ENCODE measurements at places on chromosomes 3 and 15.
A peak's percentile ranks its signal among the peaks of the same experiment; 100 is the strongest.

GRCh38 chr3:99384596-99384995, 253.8 kb upstream of the COL8A1 start:
- no peak for DNase-seq

DNA sequence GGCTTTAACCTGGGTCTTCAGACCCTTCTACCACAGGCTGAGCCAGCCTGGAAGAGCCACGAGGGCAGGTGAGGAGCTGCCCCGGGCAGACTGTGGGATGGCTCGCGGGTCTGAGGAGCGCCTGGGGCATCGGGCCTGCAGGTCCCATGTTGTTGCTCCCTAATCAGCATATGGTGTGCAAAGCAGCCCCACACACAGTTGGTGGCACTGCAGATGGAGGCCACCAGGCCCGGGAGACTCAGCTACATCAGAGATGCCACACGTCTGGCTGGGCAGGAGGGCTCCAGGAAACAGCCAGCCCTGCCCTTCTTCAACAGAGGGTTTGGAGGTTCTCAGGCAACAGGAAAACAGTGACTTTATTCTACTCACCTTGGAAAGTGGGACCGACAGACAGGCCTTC, 63.9 kb downstream of the XXYLT1 start:
- no peak for DNase-seq

GRCh38 chr3:49790626-49791411, 4.5 kb upstream of the IP6K1 start:
- DNase-seq = no peak

DNA sequence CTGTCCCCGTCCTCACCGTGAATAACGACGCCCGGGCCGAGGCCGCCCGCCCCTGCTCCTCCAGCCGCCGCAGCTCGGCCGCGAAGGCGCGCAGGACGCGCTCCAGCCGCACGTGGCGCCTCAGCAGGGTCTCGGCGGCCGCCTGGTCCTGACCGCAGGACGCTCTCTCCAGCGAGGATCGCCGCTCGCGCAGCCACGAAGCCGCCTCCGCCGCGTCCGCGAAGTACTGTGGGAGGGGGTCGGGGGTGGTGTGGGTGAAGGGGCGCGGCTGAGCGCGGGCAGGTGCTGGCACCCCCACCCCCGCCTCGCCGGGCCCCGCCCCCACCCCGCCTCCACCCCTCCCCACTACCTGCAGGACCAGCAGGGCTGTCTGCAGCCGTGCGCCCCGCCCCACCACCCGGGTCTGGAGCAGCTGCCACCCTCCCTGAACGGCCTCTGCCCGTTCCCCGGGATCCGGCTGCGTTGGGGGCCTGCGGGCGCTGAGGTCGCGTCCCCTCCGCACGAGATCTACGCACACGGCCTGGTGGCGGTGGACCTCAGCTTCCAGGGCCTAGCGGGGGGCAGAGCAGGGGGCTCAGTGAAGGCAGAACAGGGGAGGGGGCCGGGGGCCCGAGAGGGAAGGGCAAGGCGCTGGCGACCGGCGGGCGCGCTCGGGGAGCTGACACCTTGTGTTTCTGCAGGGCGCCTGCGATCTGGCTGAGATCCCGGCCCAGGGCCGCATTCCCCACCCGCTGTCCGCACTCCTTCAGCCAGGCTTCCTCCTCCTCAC, 11.7 kb downstream of the SPTBN5 start:
- DNase-seq = no peak

GRCh38 chr3:123817413-123817812, 66.7 kb downstream of the MYLK start:
- DNase-seq = no peak

DNA sequence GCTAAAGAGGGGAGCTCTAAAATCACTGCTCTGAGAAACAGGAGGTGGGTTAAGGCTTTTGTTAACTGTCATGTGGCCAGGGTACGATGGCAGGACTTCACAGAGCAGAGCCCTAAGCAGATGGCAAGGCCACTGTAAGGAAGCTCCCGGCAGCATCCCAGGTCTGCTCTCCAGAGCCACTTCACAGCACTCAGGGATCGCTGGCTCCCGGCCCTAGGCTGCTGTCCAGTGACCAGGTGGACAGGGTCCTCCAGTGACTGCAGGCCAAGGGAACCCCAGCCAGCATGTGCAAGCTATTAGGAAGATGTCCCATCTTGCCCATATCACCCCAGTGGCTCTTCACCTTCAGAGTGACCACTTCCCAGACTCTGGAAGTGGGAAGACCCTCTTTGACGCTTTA, 10.4 kb downstream of the TMEM41A start:
- DNase-seq = no peak

- DNase-seq = no peak
Observed at GRCh38 chr3:150495149-150495548, 51.1 kb downstream of the SERP1 start.

- DNase-seq = no peak
Observed at GRCh38 chr3:189941679-189942078, 179.0 kb downstream of the P3H2 start.

GRCh38 chr3:46098319-46098761, 71.1 kb upstream of the XCR1 start:
- DNase-seq = no peak

- no peak for DNase-seq
Observed at GRCh38 chr3:32866533-32866932, 48.7 kb downstream of the TRIM71 start.

DNA sequence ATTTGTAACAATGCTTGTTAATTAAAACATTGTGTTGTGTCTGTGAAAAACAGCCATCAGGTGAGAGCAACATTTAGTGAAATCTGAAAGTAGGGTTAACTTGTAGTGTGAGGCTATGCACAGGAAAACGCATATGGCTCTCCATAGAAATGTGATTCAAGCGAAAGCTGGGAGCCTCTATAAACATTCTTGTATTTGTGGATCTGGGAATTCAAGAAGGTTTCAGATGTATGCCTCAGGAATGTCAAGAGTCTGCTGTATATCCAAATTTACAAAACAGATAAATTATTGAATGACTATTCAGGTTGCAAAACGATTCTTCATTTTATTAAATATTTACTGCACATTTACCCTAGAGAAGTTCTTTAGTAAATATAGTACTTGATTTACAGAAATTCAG, 166.0 kb downstream of the THSD4 start:
- DNase-seq = no peak

DNA sequence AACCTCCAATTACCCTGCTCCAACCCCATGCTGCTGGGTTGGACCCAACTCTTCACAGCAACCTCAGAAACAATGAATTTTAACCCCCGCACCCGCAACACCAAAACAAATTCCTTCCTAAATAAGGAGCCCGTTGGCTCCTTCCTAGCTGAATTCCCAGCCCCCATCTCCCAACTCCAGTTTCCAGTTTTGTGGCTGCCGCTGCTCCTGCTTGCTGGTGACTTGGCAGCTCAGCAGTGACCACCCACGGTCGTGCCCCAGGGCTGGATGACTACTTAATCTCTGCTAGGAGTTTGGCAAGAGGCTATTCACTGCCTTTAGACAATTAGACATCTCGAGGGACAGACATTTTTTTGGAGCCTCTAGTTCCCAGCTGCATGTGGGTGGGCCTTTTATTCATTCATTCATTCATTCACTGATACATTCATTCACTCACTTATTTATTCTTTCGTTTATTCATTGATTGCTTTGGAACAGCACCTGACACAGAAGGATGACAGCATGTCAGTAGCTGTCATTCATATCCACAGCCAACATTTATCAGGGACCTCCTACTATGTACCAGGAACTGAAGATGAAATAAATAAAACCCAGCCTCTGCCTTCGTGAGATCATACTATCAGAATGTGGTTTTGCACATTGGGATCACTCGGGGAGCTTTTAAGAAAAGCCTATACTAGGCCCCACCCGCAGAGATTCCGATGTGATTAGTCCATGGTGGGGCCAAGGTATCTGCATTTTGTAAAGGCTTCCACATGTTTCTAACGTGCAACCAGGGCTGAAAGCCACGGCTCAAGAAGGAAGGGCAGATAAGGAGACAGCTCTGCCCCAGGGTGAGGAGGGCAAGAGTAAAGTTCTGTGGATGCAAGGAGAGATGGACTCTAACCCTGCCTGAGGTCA, 256.5 kb downstream of the SHQ1 start:
- DNase-seq = peak; percentile 68

DNA sequence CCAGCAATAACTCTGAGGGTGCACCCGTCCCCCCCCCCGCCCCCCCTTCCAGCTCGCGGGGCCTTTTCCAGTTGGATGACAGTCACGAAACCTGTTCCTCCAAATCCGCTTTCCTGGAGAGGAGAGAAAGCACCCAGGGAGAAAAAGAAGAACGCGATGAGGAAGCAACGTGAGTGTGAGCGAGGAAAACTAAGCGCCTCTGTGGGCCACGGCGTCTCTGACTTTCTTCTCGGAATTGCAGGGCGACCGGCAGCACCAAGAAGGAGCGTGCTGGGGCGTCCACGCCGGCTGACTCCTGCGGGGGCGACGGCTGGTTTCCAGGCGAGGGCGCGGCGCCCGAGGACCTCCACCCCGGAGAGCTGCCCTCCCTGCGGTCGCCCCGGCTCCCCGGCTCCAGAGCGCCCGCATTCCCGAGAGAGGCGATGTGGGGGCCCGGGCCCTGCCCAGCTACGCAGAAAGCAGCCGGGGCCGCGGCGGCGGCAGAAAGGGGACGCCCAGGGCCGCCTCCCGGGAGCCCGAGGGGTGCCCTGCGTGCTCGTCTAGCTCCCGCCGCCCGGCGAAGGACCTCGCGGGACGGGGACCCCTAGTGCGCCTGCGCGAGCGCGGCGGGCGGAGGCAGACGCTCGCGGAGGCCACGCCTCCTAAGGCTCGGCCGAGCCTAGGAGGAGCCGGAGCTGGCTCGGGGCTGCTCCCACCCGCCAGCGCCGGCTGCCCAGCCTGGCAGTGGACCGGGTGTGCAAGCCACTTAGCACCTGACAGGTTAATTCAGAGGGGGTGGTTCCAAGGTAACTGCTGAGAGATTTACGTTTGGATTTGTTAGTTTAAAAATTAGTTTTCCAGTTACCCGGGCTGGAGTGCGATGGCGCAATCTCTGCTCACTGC, 15.3 kb upstream of the ADIPOQ start:
- peak; percentile 65 for DNase-seq

- peak; percentile 34 for DNase-seq
Observed at GRCh38 chr3:43505351-43505750, 116.5 kb downstream of the ANO10 start.

GRCh38 chr15:41983221-41983620, 10.9 kb upstream of the EHD4 start:
- DNase-seq = no peak

GRCh38 chr3:113214917-113215595, 3.7 kb downstream of the BOC start:
- peak; percentile 88 for DNase-seq

DNA sequence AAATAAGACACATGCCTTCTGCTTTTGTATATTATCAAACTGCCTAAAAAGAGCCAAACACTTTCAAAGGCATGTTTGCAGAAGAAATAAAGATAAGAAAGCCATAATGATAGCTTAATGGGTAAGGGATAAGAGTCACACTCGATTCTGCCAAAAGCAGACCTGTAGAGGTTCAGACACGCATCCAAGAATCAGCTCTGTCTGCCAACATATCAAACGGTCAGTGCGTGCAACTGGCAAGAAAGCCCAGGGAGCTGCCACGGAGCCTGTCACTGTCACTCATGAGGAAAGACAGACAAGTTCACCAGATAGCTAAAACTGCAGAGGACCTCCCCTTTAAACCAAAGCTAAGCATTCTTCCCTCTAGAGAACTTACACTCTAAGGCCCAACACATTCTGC, 23.2 kb downstream of the DCP1A start:
- no peak for DNase-seq

- DNase-seq = no peak
Observed at GRCh38 chr15:56981160-56981559, 62.7 kb downstream of the TCF12 start.

DNA sequence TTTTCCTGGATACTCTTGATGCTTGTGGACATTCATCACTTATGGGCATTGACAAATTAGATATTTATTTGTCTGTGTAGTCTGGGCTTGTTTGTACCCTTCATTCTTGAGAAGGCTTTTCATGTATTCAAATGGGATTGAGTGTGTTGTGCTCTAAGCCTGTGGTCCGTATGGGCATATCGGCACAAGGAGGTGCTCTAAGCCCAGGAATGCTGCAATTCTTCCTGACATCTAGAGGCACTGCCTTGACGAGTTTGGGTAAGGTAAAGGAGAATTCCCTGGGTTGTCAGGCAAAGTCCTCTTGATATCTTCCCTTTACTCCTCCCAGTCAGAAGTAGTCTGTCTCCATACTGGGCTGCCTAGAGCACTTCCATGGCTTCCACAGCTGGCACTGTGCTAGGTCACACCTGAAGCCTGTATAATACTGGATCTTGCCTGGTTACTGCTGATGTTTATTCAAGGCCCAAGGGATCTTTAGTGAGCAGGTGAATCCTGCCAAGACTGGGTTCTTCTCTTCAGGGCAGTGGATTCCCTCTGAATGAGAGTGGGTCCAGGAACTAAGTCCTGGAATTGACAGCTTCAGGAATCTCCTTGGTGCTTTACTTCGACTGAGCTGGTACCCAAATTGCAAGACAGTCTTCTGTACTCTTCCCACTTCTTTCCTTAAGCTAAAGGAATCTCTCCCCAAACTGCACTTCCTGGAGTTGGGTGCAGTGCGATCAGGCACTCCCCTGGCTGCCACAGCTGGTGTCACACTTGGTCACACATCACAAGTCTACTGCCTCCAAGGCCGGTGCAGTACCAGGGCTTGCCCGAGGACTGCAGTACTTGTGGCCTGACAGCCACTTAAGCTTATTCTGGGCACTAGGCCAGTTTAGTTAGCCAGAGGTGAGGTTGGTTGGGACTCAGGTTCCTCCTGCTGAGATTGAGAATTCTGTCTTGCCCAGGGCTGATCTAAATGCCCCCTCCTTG, 46.0 kb downstream of the GALK2 start:
- no peak for DNase-seq

DNA sequence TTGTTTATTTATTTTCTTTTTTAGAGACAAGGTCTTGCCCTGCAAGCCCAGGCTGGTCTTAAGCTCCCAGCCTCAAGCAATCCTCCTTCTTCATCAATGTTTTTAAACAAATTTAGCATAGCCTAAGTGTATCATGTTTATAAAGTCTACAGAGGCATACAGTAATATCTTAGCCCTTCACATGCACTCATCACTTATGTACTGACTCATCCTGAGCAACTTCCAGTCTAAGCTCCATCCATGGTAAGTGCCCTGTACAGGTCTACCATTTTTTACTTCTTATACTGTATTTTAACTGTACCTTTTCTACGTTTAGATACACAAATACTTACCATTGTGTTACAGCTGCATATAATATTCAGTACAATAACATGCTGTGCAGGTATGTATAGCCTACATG, 860.0 kb downstream of the FHIT start:
- DNase-seq = no peak

Measured in fibroblast of skin of left quadriceps (primary cell).